ENCODE measurements at places on chromosomes 2 and 18.

- no peak for DNase-seq
Observed at GRCh38 chr2:51243892-51244535, 212.1 kb upstream of the NRXN1 start.

GRCh38 chr2:10646153-10646552 is 43.6 kb downstream of the NOL10 start:
- no peak for DNase-seq

DNA sequence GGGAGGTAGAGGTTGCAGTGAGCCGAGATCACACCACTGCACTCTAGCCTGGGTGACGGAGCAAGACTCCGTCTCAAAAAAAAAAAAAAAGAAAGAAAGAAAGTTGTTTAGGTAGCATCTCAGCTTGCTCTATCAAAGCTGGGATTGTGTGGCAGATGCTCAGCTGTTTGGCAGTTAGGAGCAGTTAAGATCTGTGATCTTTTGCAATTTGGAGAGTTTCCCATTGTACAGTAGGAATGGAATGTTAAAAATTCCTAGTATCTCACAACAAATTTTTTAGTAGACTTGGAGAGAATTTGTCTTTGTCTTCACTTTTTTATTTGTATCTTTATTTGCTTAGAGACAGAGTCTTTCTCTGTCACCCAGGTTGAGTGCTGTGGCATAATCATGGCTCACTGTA is 122.9 kb upstream of the UNC80 start:
- no peak for DNase-seq

DNA sequence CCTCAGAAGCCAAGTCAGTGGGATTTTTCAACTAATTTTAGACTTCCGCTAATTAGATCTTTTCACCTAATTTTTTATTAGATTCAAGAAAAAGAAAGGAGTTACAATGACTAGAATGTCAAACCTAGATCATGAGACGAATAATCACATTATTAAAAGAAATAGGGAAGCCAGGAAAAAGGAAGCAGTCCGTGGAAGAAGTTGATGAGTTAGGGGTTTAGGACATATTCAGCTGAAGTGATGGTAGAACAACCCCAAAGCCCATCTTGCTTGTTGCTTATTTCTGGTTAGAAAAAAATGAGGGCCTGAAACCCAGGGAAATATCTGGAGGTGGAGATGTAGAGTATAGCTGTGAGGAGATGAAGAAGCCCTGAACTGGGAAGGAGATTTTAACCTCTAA is 8.0 kb downstream of the KLF7 start:
- DNase-seq: no peak

DNA sequence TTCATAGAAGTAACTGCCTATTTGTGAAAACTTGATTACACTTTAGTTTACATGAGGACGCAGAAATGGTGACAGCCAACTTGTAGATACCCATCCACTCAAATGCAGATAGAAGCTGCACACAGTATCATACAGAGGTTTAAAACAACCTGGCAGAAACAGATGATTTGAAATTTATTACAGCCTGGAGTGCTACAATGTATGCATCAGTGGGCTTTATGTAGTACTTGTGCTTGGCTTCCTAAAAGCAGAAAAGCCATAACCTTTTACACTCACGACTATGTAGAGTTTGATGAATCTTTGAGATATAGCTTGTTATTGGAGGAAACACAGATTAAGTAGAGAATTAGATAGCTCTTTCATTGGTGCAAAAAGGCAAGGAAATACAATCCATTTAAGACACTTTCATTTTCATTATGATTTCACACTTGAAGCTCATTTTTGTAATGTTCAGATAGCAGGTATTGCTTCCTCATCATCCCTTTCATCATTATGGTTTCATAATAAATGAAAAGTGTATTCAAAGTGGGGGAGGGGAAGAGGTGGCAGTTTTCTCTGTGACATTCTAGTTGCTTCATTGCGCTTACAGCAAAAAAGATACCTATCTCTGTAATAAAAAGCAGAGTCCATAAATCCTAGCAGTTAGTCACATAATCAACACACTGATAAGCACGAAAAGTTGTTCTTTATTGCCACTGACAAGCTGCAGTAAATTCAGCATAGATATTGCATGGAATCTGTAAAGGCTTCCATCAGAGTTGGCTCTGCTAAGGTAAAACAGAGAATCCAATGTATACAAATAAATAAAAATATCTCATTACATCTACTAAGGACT is 789.8 kb upstream of the FSHR start:
- DNase-seq: no peak

DNA sequence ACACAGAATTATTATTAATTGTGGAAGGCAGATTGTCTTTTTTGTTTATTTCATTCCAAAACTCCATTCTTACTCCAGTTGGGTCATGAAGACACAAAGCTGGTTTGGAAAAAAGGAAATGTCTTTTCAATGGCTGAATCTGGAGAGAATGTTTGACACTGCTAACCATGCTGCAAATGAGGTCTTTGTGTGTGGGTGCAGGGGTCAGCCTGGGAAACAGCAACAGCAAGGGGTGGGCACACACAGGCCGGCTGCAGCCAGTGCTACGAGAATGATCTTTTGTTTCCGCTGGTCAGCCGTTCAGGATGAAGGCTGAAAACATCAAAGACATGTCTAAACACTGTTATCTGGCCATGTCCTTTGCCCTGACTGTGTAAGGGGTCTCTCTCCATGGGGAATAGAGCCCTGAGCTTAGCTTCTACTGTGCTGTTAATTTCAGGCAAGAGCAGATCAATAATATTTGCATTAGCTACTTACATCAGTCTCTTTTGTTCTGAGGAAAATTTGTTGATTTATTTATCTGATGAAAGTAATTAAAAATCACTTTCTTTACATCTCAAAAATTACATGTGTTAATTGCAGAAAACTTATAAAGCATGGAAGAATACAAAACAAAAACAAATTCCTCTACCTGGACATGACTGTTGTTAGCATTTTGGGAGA is 33.3 kb upstream of the E2F6 start:
- DNase-seq: no peak

DNA sequence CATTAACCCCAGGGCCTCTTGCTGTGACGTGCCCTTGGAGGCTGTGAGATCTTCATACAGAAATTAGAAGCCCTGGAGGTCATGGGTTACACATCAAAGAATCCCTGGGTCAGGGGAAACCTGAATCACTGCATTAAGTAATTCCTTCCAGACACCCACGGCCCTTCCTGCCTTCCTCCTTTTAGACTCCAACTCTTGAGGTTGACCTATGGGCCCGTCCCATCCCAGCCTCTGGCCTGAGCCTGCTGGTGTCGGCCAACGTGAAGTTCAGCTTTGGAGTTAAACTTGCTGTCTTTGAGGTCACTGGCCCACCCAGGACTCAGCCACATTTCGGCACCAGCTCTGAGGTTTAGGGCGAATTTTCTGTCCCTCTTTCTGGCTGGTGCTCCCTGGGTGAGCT is 198.3 kb downstream of the ACKR3 start:
- DNase-seq: no peak

DNA sequence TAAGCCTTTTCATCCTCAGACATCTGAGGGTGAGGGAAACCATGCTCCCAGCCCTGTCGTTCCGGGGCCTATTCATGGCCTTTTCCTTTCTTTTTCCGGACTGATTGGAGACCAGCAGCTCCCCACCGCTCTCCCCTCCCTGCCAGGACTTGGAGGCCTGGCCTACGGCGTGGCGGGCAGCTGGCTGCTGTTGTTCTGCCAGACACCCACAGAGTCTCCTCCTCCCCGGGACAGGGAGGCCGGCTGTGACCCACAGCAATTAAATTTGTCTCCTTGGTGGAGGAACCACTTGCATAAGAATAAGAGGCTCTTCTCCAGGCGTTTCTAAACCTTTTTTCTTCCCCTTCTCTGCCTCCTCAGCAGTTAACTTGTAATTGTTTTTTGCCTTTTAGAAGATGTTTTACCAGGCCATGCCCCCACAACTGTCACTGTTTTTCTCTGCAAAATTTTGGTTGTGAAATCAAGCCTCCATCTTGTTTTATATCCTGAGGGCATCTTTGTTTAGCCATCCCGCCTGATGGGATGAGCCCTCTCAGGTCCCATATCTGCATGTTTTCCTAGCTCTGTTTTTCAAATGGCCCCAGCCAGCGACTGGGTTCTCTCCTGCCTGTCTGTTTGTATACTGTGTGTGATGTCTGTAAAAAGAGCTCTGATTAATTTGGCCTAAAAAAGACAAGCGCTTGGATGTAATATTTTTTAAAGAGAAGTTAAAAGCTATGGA is 1060.0 kb upstream of the DDX18 start:
- DNase-seq: no peak

- DNase-seq: no peak
Observed at GRCh38 chr2:168560817-168561499, 104.9 kb downstream of the CERS6 start.

GRCh38 chr2:221465776-221466175 is 106.3 kb downstream of the EPHA4 start:
- DNase-seq: no peak

GRCh38 chr2:215765729-215766360 is 247.5 kb downstream of the MREG start:
- DNase-seq: no peak

GRCh38 chr18:5455674-5456073 is 88.1 kb downstream of the EPB41L3 start:
- no peak for DNase-seq

- no peak for DNase-seq
Observed at GRCh38 chr2:159243529-159243928, 43.0 kb downstream of the WDSUB1 start.

GRCh38 chr2:106827158-106827557 is 58.8 kb downstream of the ST6GAL2 start:
- DNase-seq: no peak

GRCh38 chr2:24049485-24050021 is at the start of gene FKBP1B:
Gene FKBP1B (plus strand): TSS chr2:24049741. CDS start chr2:24049850, 109 bp downstream.
- no peak for DNase-seq

DNA sequence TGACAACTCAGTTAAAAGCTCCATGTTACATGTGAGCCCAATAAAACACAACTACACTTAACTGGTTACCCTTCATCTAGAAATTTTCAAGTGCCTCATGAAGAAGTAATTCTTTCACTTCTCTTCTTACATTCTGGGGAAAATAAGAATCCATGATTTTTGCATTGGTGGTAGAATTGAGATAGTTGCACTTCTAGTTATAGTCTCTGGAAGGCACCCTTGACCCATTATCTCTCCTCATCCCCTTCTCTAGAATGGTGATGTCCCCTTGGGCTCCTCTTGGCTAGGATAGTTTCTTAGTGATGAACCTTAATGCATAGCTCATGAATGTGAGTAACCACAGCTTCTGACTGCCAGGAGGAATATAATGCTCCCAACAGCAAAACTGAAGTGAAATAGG is 3.6 kb downstream of the LGALSL start:
- DNase-seq: no peak

DNA sequence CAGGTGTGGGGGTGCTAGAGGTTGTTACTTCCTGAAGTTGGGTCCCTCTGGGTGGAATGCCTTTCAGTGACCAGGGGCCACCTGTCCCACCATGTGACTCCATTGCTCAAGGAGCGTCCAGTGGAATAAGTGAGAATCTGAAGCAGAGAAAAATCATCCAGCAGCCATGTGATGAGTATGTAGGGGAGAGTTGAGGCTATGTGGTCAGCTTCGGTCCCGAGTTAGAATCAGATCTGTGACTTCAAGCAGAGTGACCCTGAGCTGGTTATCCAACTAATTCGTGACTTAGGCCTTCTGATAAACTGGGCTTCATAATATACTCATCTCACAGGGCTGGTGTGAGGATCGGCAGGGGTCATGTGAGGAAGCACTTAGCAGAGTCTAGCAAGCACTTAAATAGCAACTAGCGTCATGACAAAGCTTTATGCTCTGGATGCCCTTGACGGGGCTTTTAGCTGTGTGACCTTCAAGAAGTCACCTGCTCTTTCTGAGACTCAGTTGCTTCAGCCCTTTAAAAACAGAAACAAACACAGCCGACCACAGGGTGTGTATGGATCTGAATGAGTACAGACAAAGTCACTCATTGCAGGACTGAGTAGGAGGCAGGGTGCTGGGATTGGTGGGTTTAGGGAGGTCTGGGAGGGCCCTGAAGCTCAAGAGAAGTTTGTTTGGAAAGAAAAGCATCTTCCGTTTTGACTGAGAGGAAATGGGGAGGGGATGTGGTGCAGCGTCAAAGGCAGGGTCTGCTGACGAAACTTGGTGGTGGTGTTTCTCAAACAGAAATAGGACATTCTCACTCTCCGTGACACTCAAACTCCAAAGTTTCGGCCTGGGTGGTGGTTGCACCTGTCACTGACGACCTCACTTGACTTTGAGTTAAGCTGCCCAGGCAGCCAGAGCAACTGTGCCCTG is 264.0 kb upstream of the CXCR4 start:
- DNase-seq: no peak
